ENCODE measurements at places on chromosomes 5 and 9.
A peak's percentile ranks its signal among the peaks of the same experiment; 100 is the strongest.

DNA sequence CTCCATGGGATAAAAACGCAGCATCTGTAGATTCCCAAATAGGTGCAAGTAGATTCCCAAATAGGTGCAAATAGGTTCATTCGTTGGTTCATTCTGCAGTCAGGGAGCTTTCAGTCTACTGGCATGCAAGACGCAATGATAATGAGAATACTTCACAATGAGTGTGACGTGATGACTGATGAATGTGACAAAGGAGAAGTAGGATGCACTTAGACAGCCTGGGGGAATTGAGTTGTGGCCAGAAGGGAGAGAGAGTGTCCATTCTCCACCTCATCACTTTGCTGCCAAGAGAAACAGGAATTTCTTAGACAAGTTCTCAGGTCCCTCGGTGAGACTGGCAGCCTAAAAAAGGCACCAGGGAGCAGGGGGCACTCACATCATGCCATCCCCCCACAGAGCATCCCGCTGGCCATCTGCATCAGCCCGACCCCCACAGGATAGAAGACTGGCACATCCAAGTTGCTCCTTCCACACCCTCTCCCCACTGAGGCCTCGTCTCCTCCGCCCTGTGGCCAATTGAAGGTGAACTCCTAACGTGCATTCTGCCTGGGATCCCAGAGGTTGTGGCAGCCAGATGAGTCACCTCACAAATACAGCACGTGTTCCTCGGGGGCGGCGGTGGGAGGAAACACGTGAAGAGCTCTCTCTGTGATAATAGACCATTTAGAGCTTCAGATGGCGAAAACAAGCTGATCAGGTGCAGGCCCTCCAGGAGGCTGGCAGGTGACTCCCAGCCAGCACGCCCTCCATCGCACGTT, 19.9 kb upstream of the KCNIP1 start:
- DNase-seq = no peak

- DNase-seq = no peak
These were observed at the start of gene GABRA1 for GRCh38 chr5:161847941-161848391. GABRA1 (plus strand) TSS chr5:161848120; CDS start chr5:161850811, 2,691 bp downstream.

- peak; percentile 18 for DNase-seq
These were observed 62.6 kb downstream of the NEK6 start for GRCh38 chr9:124320062-124320973.

DNA sequence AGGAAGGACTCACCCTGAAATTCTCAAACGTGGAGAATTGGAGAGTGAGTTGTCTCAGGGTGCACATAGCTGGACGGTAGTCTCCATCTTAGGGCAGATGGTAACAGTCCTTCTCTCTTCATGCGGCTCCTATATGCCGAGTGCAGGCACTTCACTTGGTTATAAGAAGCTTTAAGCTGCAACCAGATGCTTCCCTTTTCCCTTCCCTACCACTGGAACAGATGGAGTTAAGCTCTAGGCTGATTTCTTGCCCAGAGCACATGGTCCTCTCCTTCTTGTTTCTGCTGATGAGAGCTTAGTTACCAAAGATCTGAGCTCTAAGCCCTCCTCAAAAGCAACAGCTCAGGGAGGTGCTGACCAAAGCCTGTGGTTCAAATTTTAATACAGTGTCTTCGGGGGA, 355.7 kb downstream of the ARHGEF28 start:
- no peak for DNase-seq

GRCh38 chr5:83714810-83715209, 5.8 kb downstream of the HAPLN1 start:
- DNase-seq = no peak

DNA sequence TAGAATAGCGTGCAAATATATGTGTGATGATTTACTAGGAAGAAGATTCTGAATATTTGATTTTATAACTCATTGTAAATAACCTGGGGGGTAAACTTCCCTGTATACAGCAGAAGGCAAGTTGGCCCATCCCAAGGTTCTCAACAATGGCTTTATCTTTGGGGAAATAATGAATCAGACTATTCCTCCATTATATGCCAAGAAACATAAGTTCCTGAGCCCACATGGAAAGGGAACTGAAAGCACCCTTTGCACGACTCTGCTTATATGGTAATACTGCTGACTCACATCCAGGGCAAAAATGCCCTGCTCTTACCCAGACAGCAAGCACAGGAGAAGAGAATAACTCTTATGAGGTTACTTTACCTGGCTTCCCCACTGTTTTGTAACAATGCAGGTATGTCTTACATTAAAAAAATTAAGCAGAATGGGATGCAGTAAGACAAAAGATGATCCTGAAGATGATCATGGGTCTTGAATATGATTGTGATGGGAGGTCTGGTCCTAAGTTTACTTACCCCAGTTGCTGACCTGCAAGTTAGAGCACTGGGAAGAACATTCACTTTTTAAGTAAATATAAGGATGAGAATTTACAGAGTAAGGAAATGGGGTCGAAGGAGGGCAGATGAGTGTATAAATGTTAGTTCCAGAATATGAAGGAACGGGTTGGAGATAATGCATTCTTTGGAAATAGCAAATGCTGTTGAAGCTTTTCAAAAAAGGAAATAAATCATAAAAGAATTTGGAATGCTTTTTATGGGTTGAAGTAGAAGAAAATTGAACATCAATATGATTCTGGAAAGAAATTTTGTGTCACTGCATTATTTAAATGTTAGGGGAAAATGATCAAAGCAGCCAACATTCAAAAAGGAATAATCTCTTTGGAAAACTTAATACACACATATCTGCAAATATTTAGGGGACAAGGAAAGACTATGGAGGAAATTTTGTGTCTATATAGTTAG, 428.4 kb upstream of the MPDZ start:
- DNase-seq = no peak

DNA sequence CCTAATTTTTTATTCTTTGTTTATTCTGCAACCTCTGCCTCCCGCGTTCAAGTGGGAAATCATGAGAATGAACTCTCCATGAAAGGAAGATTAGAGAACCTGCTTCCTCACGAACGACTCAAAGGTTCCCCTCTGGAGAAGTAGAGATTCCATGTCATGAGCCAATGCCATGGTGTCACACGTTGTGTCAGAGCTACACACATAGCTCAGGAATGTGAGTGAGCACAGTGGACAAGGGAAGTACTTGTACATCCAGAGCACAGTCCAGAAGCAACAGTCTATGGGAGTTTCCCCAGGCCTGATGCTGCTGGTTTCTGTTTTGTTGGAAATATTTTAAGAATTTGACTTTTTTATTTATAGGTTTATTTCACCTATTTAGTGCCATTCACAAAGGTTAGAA, 26.8 kb upstream of the PPP2CA start:
- DNase-seq = no peak

GRCh38 chr9:109134167-109134578, 14.4 kb upstream of the TMEM245 start:
- DNase-seq = no peak

DNA sequence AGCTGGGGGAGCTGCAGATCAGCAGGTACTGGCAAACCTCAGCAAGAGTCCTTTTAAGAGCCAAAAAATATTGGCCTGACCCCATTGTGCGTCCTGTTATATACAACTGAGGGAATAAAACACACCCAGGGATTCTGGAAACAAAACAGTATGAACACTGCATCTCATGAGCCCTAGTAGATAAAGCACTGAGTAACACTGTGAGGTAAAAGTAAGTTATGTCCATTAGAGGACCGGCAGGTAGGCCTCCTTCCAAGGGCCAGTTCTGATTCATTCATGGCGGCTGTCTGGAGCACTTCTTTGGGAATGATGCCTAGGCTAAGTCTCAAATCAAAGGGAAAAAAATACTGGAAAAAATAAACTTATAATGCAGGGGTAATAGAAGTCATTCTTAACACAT, 64.9 kb downstream of the PDE4D start:
- DNase-seq = no peak

DNA sequence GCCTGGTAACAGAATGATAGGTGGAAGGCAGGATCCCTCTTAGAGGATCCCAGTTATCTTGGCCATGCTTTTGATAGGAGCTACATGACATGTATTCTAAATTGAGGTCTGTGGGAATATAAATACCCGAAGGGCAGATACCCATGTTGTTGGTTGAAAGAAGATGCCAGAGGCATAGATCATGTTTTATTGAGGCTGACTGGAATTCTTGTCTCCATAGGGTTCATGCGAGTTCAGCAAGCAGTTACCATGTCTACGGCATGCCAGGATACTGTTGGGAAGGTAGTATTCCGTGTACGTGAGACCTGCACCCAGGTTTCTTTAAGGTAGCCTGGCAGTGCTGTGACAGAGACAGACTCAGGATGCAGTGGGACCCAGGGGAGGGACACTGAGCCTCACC, 230.7 kb downstream of the NR3C1 start:
- no peak for DNase-seq

- DNase-seq = no peak
These were observed 140.7 kb upstream of the RANBP3L start for GRCh38 chr5:36442352-36442751.

DNA sequence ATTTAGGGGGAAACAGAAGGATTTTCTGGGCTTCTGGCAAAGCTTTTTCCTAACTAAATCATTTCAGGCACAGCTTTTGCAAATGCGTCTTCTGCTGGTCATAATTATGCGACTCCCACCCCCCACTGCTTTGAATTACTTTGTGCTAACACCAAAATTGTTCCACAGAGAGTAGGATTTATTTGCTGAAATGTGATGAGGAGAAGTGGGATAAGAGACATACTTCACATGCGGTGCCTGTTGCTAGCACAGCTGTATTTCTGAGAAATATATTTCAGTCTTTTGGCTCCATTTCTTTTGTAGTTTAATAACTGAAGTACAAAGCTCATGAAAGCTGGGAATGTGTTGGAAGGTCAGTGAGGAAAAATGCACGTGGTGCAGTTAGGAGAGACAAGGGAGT, 83.2 kb upstream of the TAS2R1 start:
- no peak for DNase-seq

DNA sequence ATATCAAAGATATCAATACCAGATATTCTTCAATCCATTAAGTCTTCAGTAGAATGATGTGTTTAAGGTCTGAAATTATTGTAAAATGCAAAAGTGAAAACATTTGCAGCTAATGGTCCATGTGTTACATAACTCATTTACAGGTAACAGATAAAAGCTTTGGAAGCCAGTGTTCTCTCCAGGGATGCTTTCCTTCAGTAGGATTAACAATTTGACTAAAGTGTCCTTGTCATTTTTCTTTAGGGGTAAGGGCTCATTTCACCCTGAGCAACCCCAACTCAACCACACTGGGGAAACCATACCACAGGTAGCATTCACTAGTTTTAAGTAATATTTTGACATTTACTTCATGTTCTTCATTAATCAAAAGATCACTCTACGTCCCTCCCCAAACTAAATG, 12.9 kb downstream of the HNRNPK start:
- DNase-seq = no peak

GRCh38 chr5:1181451-1182359, 19.7 kb upstream of the SLC6A19 start:
- no peak for DNase-seq

DNA sequence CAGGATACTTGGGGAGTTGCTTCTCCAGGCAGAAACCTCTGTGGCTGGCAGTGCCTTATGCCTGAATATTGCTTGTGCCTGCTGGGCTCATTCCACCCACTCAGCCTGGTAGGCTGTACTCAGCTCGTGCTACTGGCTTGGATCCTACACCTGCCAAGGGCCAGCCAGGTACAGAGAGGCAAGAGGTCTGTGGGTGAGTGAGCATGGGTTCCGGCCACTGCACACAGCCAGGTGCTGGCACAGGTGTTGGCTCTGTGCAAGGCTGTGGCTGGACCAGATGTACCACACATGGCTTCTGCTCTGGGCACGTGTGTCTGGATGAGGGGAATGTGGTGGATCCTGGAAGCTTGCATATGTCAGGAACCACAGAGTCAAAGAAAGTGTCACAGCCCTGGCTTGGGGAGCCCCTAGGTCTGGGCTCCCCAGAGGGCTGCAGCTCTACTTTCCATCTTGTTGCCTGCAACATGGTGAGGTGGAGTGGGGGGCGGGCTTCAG, 76.7 kb upstream of the C6 start:
- no peak for DNase-seq

DNA sequence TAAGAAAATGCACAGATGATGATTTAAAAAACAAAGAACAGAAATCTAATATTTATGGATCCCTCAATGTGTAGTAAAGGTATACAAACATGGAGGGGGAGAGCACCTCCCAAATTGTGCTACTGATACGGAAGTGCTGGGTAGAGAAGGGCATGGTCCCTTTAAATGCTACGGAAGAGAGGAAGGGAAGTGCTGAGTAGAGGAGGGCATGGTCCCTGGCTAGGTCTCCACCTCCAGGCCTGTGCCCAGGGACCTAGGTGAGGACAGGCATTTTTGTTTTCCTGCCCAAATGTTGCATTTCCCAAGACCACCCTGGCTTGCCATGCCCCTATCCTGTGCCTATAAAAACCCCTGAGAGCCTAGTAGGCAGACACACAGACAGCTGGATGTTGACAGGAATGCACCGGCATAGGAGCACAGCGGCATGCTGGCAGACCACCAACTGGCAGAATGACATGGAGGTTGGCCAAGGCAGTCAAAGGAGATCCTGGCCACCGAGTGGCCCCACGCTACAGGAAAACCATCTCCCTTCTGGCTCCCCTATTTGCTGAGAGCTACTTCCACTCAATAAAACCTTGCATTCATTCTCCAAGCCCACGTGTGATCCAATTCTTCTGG, 62.1 kb upstream of the SPDL1 start:
- no peak for DNase-seq

DNA sequence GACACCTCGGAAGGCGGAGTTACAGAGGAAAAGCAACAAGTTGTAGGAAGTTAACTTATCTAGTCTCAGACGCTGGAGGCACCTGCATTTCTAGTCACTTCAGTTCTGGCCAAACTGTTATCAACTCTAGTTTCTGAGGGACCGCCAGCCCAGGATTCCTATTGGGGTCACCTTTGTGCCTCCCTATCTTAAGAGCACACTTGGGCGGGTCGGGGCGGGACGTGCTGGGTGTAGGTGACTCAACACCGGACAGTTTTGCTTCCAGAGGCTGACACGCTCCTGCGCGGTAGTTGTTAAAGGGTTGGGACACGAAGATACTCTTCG, 679 bp upstream of the KDM4C start:
- DNase-seq = no peak

- DNase-seq = no peak
These were observed 57.7 kb downstream of the APC start for GRCh38 chr5:112795342-112795741.

DNA sequence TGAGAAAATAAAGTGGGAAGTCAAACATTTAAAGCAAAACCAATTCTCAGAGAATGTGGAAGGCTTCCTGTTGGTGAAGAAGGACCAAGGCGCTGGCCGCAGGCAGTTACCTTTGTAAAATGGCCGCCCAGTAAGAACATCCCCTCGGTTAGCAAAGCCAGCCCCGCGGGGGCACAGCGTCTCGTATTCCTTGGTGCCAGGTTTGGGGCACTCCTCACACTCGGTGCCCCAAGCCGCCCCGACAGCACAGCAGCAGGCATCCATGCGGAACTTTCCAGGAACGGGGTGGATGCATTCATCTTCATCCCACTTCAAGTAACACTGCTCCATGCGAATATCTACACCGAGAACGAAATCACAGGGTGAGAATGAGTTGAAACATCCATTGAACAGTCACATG, 192.8 kb downstream of the FBN2 start:
- no peak for DNase-seq

GRCh38 chr5:14672484-14673394, 8.2 kb downstream of the OTULIN start:
- DNase-seq = no peak

GRCh38 chr5:158039441-158039840, 180.5 kb upstream of the CLINT1 start:
- no peak for DNase-seq

- peak; percentile 64 for DNase-seq
These were observed 2.4 kb upstream of the IL7R start for GRCh38 chr5:35854248-35854647.

Data from activated effector memory CD4-positive, alpha-beta T cell treated with Interleukin-2 at 50 U/mL for 16 hours (primary cell).